RWPE1 (cell line): ENCODE measurements at places on chromosomes 16 and 17.

GRCh38 chr16:89052890-89053724, 40.5 kb upstream of the ACSF3 start:
- DNase-seq, result peak; percentile 66

GRCh38 chr17:8608001-8608400, 22.5 kb downstream of the MYH10 start:
- DNase-seq, result no peak

DNA sequence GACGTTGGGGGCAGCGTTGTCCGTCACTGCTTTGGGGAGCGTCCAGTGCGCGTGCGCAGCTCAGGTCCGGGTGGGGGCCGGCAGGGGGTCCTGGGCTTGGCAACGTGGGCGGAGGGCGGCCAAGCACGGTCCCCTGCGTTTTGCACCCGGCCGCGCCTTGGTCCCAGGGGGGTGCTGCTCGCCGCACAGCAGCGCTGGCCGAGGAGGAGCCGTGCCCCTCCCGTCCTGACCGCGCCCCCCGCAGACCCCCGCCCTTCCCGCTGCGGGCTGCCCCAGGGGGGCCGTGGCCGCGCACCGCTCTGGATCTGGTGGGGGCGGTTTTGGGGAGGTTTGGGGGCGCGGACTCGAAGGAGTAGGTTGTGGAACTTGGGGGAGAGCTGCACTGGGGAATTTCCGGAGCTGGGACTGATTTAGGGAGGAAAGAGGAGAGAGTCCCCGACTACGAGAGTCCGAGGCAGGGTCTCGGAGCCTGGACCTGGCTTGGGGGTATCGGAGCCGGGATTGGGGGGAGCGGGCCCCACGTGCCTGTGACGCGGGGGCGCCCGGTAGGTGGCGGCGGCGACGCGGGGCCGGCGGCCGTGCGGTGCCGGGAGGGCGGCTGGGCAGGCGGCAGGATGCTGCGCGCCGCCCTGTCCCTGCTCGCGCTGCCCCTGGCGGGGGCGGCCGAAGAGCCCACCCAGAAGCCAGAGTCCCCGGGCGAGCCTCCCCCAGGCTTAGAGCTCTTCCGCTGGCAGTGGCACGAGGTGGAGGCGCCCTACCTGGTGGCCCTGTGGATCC, at the start of gene SLC9A5:
TSS of gene SLC9A5 (plus strand) at position 579 of the 777 bp plus-strand sequence. CDS start at position 615, 36 bp downstream.
- DNase-seq, result no peak

DNA sequence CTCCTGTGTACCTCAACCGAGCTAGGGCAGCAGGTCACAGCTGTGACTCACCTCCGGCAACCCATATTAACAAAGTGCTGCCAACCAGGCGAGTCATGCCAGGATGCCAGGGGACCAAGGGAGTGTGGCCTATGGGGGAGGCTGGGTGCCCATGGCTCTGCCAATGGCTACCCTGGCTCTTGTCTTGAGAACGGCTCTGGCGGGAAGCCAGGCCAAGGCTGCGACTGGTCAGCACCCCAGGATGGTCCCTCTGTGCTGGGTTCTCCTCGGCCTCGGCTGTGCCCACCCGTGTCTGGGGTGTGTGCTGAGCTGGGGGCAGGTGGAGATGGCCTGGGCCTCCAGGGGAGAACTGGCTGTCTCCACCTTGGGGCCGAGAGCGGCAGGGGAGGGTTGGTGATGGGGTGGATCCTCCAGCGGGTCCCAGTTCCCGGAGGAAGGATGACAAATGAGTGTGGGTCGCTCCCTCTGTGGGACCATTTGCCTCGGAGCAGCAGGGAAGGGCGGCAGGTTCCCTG, 75.8 kb downstream of the MRC2 start:
- DNase-seq, result peak; percentile 77

DNA sequence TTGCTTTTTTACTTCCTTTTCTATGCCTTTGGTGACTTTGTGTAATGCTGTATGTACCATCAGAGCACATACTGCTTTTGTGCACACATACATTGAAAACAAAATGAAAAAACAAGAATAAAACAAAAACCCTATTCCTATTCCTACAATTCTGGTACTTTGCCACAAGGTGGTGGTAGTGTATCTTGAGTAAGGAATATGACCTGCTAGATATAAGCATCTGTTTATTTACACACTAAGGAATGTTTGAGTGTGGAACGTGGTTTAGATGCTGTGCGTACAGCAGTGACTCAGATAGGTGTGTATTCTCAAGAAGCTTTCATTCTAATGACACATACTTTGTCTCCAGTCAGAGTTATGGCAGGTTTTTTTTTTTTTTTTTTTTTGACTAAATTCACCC, 606.2 kb downstream of the WWOX start:
- DNase-seq, result peak; percentile 34

DNA sequence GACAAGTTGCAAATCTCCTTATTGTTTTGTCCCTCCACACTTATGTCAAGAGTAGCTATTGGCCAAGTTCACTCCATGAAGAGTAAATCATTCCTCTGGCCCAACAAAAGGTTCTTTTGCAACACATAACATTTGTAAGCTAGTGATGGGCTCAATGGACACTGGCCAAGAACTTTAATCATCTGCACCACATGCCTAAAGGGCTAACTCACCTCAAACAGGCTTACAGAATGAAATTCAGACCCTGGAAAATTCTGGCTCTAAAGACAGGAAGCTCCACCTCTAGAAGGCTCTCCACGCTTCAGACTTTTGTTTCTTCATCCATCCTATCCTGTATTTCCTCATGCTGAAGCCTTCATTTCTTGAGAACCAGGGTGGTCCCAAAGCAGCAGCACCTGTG, 10.9 kb upstream of the ANKFN1 start:
- DNase-seq, result peak; percentile 26

DNA sequence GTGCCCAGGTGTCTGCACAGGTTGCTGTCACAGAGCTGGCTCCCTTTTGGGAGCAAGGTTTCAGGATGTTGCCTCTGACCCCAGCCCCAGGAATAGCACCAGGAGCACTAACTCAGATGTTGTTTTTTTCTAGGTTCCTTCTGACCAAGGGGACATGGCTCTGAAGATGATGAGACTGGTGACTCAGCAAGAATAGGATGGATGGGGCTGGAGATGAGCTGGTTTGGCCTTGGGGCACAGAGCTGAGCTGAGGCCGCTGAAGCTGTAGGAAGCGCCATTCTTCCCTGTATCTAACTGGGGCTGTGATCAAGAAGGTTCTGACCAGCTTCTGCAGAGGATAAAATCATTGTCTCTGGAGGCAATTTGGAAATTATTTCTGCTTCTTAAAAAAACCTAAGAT, 28.1 kb downstream of the SCPEP1 start:
- no peak for DNase-seq

DNA sequence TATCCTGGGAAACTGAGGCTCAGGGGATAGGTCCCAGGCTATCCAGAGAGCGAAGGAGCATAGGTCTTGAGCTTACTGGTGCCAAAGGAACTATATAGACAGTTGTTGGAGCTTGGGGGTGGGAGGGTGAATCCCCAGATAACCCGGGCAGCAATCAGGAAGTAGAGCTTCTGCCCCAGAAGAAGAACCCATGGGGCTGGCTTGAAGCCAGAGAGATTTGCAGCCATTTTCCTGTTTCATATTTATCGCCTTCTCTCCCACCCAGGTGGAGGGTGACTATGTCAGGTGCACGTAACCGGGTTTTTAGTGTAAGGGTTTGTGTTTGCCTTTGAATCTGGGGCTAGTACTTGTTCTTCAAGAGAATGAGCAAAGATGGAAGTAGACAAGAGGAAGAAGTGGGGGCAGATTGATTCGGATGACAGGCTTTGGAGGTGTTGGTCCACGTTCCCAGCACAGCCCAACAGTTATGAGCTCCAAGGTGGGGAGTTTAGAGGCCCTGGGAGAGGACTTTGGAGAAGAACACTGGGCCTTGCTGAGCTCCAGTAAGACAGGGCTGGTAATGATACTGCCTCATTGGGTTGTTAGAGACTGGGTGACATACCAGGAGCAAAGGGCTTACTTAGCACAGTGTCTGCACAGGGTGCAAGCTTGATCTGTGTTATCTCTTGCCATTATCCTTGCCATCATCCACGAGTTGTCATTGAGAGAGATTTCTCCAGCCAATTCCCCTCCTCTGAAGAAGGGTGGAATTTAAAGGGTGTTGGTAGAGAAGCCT, 145.6 kb downstream of the CCDC182 start:
- no peak for DNase-seq

GRCh38 chr16:1287982-1288670, 21.3 kb upstream of the UBE2I start:
- DNase-seq, result no peak

- DNase-seq, result peak; percentile 15
These were observed 354.2 kb downstream of the PMP22 start for GRCh38 chr17:14910916-14911315.

- DNase-seq, result no peak
These were observed 49.8 kb upstream of the CHMP6 start for GRCh38 chr17:80941743-80942422.

- DNase-seq, result no peak
These were observed 247.5 kb downstream of the CDH13 start for GRCh38 chr16:82874271-82874670.

DNA sequence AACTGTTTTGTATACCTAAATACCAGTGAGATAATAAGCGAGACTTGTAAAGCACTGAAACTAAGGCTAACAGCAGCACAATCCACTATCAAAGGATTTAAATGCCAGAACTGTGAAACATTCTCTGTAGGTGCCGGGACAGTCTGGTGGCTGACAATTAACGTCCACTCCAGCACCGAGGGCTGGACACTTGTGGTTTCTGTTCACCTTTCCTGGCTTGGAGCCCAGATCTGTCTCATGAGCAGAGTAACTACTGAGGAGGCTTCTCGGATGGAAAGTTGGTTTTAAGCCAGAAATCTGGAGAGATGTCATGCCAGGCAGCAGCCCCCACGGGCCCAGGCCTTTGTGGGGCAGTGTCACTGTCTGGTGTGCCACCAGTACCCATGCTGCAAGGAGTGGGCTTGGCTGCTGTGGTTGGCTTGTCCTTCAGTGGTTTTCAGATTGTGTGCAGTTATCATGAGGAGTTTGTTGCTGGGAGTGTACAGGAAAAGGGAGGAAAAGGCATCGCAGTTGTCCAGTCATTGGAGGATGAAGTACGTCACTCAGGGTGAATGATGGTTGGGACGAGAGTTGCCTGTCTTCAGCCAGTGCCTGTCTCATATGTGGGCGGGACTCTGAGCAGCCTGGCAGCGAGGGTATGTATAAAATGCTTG, 35.5 kb downstream of the UBN1 start:
- DNase-seq, result peak; percentile 62

DNA sequence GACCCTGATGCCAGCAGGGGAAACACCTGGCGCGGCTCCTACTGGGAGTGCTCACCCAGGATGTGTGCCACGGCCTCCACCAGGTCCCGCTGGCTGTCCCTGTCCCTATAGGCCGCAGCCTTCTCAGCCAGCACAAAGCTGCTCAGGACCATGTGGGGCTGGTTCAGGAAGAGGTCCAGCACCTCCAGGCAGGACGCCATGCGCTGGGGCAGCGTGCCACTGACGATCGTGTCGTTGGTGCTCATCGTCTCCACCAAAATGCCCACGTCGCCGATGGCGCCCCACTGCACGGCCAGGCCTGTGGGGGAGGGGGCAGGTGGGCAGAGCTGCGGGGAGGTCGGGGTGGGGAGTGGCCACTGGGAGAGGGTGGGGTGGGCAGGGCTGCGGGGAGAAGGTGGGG, 15.9 kb upstream of the DUS1L start:
- no peak for DNase-seq

DNA sequence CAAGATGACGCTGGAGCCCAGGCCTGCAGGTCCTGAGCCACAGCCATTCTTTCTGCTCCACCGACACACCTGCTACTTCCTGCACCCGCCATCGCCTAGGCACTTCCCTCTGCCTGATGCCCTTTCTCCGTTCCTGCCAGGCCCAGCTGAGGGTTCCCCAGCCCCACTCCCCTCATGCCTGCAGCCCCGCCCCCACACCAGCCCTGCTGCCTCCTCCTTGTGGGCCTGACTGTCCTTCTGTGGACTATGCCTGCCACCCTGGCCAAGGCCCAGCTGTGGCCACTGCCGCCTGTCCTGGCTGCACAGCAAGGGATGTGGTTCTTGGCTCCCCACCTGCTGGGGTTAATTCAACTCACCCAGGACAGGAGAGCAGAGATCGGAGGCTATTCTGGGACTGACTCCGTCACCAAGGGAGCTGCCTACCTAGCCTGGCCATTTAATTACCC, 7.5 kb downstream of the NATD1 start:
- DNase-seq, result no peak
